Activated T-helper 1 cell treated with anti-CD3 and anti-CD28 coated beads, Interleukin-2, amount 50 U/mL, for 16 hours (primary cell): ENCODE measurements at places on chromosomes 3 and 15.

DNA sequence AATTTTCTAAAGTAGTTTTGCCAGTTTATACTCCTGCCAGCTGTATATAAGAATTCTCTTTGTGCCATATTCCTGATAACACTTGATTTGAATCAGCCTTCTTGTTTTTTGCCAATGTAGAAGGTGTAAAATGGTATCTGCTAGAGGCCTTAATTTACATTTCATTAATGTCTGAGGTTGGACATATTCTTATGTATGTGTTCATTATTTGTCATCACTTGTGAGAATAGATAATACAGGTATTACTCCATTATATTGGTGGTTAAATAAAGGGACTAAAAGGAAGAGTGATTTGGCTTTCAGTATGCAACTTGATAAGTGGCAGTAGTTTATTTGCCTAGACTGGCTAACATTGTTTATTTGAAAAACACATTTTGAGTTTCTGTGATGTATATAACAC lies 25.8 kb downstream of the PAK2 start:
- no peak for DNase-seq

DNA sequence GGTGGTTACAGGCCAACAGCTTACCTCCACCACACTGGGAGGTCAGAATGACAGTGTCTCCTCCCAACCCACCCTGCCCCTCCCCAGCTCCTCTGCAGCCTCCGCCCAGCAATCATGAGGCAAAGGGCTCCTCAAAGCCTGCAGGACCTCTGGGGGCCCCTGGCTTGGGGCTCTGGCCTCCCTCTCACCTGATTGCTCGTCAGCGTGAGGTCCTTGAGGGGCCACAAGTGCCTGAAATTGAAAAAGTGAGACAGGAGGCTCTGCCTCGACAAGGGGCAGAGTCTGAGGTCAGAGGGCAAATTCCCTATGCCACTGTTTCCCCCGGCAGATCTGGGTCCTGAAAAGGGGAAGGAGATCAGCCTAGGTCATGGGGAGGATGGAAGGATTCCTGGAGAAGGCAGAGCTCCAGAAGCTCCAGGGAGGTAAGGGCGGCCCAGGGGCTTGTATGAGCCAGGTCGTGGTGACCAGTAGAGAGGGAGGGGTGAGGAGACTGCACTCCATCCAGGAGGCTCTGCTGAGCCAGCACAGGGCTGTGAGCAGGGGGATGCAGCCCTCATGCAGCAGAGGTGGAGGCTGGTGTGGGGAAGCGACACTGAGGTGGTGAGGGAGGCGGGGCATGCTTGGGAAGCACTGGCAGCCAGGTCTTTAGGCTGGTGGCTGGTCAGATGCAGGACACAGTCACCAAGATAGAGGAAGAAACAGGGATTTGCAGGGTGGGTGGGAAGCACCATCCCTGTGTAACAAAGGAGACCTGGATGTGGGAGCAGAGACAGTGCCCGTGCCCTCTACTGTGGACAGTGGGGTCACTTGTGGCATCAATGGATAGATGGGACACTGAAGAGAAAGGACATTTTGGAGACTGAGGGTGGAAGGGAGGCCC lies 20.1 kb downstream of the ALS2CL start:
- DNase-seq = no peak

- DNase-seq = no peak
Measured at GRCh38 chr3:167787440-167787839, 51.9 kb downstream of the SERPINI1 start.

- DNase-seq = peak; percentile 67
Measured at GRCh38 chr3:4978966-4979427, 240 bp upstream of the BHLHE40 start.

DNA sequence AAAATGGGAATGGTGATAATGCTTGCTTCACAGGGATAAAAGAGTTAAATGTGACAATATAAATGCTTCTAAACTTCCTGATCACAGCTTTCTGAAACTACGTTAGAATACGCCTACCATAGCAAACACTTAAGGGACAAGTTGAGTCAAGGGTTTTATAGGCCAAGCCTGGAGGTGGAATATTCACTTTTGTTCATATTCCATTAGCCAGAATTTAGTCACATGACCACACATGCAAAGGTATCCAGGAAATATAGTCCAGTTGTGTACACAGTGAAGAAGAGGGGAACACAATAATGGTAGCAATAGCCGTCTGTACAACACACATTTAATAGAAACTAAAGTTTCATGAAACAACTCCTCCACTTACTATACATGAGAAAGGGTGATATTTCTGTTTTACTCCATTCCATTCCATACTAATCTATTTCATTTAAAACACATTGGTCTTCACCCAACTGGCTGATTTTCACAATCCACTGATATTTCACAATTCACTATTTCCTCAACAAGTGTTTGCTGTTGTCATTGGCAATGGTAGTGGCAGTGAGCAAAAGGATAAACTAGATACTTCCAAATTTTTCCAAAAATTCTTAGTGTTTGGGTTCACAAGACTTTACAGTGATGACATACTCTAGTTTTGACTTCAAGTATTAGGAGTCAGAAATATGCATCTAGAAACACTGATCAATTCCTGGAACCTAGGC lies 270.9 kb downstream of the ERC2 start:
- no peak for DNase-seq

- no peak for DNase-seq
Measured at GRCh38 chr15:61685534-61685933, 374.7 kb downstream of the VPS13C start.
